ENCODE measurements at places on chromosomes 4 and X.

- DNase-seq = no peak
These were observed 34.2 kb upstream of the CRMP1 start for GRCh38 chr4:5927116-5927515.

DNA sequence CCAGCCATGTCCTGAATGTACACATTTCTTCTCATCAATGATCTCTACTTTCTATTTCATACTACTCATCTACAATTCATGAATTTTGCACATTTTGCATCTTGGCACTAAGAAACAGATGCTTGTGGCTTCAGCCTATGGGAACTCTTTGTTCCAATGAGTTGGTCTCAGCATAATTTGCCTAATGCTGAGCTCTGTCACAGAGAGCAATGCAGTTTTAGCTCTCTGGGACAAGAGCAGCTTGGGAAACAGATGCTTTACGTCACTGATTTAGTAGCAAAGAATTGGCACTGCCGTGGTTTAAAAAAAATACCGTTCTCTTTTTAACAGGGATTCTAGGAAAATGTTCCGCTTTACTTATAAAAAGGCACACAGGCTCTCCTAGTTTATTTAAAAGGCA lies 162.4 kb downstream of the WDFY3 start:
- DNase-seq = peak; percentile 28

DNA sequence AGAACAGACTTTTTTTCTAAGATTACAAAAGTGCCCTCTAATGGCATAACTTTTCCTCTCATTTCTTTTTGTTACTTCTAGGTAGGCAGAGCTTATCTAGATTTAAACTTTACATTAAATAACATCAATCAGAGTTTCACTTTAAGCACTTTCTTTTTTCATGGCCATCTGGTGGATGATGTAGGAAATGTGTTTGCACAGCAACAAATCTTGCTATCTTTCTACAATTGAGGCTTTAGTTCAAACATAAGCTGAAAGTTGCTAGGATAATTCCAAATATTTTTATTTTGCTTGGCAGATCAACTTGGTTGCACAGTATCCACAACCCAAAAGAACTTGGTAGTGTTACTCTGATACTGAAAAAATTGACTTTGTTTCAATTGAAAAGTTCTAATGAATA lies 22.0 kb downstream of the NDNF start:
- no peak for DNase-seq

DNA sequence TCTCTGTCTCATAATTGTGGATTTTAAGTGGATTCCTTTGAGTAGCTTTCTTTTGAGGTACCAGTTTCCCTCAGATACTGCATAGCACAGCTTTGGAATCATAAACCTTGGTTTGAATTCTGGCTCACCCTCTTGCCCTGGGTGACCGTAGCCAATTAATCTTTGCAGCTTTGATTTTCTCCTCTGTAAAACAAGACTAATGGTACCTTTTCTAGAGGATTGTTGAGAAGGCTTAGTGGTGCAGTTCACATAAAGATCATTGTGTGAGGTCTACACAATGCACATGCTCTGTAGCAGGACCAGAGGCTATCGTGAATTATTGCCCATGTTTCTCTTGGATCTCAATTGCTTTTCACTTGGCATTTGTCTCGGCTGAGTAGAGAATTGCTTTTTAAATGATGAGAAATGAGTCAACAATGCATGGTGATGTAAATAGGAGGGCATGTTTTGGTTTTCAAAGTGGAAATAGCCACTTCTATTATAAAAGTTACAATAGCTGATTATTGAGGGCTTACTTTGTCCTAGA lies 47.9 kb downstream of the TMEM131L start:
- DNase-seq = no peak

- DNase-seq = no peak
These were observed 60.6 kb downstream of the NBDY start for GRCh38 chrX:56789518-56790070.

Measured in occipital lobe (tissue), 3 donors.